H4 (cell line): ENCODE measurements at places on chromosomes 6 and 20.

GRCh38 chr20:59667131-59667530, 62.8 kb downstream of the PHACTR3 start:
- no peak for DNase-seq

GRCh38 chr20:43959079-43959919, 44.6 kb downstream of the TOX2 start:
- DNase-seq = peak; percentile 63

DNA sequence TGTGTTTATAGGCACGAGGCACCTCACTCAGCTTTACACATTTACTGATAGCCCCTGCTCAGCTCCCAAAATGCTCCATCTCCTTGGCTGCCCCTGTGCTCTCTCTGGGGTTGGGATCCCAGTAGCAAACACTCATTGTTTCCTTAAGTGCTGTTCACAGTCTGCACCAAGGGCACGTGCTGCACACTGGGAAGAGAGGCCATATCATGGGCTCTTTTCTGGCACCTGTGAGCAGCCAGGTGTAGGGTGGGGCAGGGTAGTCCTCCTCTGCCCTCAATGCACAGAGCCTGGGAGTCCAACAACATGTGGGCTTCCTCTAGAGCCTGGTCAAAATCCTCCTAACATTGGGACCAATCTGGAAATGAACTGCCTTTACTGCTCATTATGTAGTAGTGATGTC, 67.9 kb downstream of the BANF2 start:
- no peak for DNase-seq

- DNase-seq = peak; percentile 76
These were observed 12.1 kb upstream of the HINT3 start for GRCh38 chr6:125944434-125944816.

GRCh38 chr6:152566103-152566875, 70.9 kb downstream of the SYNE1 start:
- no peak for DNase-seq

GRCh38 chr6:46491628-46492547, 639 bp upstream of the RCAN2 start:
- DNase-seq = peak; percentile 14

DNA sequence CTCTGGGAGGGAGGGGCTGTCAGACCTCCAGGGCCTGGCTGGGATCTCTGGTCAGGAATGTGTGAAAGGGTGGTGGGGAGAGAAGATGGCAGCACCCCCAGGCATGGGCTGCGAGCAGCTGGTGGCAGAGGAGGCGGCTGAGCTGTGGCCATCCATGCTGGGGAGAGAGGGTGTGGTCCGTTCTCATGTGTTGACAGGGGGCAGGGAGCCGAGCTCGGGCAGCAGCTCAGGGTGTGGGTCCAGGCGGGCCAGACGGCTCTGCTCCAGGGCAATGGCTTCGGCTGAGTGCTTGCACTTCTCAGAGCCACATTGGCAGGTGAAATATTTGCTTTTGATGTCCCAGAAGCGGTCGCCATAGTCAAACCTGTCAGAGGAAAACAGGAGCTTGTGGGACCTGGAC, 1.1 kb upstream of the SLC44A4 start:
- DNase-seq = no peak

DNA sequence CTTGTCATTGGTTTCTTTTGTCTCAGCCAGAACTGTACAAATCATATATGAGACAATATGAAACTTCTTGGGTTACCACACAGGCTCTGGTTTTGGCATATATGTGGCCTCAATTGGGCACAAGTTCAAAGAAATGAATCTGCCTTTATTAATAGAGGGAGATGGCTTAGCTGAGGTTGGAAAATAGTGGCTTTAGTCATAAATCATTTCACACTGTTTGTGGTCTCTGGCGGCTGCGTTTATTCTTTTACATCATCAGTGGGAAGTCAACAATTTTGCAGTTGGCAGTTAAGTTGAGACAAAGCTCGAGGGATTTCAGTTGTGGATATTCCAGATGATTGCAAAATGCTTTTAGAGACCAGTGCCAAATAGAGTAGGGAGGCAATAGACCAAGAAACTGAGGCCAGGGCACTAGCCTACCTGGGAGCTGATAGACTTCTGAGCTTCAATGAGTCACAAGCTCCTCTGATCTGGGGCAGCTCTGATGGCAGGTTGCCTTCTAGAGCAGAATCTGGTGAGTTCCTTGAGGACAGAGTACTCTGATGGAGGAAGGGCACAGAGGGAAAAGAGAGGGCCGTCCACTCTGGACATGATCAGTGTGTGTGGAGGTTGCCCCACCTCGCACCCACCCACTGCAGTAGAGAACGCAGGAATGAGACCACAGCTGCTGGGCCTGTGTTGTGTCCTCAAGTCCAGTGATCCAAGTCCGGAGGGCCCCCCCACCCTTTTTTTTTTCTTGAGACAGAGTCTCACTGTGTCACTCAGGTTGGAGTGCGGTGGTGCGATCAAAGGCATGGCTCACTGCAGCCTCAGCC, 73.5 kb downstream of the ARMC2 start:
- no peak for DNase-seq

DNA sequence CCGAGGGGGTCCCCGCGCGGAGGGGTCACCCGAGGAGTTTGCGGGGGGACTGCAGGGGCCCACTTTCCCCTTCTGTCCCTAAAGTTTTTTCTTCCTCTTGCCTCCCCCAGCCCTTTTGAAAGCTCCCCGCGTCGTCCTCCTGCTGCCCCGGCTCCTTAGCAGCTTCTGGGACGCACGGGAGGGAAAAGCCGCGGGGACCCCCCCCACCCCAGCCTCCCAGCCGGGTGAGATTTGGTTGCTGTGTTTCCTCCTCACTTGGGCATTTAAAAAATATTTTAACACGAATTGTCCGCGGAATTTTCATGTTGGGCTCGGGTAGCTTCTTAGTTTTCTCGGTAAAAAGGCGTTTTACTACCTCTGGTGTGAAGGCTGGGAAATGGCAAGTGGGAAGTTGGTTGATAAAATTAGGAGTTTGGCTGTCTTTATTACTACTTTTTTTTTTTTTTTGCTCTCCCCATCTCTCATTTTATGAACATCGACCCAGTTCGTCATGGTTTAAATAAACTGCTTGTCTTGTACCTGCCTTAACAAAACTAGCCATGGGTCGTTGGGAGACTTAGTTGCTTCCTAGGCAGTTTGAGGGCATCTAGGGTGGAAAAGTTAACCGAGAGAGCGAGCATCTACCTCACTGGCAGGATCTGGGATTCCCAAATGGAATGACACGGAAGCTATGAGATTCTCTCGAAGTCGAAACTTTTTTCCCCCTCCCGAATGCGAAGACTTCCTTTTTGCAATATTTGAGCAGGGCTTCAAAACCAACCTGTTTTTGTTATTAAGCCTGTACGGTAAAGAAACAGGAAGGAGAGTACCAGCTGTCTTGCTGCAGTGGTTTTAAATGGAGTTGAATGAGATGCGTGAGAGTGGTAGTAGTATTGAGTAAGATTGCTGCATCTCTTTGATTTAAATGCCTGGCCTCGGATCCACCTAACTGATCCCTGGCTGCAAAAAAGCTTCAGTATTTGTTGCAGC, 868 bp downstream of the NCOA3 start:
- DNase-seq = peak; percentile 35

GRCh38 chr6:98578016-98578415, 256.4 kb upstream of the POU3F2 start:
- no peak for DNase-seq
